Left lobe of liver (tissue), 2 donors: ENCODE measurements at places on chromosomes 12 and 14. TPM values are rescaled to one million over a fixed set of nuclear protein-coding genes. Genes with fewer than 3 reads are reported as not detected.

The USP44 gene
- 0.18 TPM for total RNA-seq

The MTHFD1 gene
- total RNA-seq = 238 TPM

The OVCH1 gene
- not detected for total RNA-seq

The LTBP2 gene
- 1.1 TPM for total RNA-seq

The GPN3 gene
- 16.6 TPM for total RNA-seq

The SLC7A8 gene
- total RNA-seq = 6.7 TPM

The CHGA gene
- 0.20 TPM for total RNA-seq

DNA sequence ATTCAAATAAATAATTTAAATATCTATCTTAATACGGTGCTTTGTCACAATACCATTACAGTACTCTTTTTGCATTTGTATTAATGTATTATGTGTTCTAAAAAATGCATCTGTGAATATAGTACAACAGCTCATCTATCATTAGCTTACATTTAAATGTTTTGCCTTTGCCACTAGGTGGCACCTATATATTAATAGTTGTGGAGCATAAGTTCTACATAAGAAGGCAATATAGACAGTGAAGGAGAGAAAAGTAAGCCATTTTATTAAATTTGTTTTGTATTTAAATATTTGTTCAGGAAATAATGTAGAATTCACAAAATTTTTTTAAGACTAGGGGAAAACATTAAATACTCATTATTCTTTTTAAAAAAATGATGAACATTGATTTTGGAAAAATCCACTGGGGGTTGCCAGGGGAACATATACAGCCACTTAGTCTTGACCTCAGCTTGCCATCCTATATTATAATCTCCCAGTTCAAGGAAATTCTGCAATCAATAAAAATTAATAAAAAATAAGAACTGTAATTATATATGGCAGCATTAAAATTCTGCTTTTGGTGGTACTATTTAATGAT, 9.8 kb downstream of the CCER1 start:
- DNase-seq = no peak

DNA sequence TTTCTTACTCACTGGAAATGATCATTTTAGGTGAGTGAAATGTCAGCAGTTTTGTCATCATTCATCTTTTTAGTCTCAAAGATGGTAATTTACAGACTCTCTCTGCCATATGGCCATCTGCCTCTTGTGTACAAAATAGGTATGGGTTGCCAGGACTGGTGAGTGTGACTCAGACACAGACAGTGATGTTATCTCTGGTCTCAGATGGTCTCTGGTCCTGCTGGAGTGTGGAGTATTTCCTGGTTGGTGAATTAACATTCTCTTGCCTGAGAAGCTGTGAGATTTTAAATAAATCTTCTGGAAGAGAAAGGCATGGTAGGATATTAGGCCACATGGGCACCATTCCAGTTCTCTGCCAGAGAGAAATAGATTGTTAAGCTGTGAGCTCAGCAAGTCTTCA, 207.0 kb downstream of the ATP23 start:
- DNase-seq = no peak

DNA sequence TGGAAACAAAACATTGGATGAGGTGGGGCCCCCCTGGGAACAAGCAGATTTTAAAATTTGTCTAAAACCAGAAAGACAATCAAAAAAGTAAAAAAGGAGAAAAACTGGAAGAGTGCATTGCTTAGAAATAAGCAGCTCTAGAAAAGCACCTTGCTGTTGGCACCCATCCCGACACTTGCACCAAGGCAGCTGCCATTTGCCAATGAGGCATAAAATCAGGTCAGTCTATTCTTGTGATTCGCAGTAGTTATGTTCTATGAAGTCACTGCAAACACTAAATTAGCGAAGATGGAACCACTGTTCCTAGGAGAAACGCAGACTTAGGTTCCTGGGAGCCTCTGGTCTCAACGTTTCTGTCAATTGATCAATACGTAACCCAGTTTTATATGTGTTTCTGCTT, 16.2 kb downstream of the VPS33A start:
- no peak for DNase-seq

GRCh38 chr12:40271981-40272664, 47.3 kb downstream of the LRRK2 start:
- DNase-seq = no peak

DNA sequence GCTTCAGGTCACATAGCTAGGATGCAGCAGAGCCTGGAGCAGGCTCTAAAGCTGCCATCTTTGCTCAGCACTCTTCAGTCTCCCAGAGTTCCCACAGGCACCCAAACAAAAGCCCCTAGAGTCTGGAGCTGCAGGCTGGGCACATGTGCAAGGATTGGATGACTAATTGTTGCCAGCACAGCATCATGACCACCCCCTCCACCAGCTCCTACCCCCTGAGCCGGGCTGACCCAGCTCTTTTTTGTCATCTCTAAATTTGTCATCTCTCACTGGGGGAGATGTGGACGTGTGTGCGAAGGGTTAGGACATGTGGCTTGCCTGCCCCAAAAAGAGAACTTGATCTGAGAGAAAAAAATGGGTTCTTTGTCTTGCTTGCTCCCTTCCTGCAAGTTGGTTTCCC, 4.3 kb upstream of the MMP19 start:
- DNase-seq = no peak

DNA sequence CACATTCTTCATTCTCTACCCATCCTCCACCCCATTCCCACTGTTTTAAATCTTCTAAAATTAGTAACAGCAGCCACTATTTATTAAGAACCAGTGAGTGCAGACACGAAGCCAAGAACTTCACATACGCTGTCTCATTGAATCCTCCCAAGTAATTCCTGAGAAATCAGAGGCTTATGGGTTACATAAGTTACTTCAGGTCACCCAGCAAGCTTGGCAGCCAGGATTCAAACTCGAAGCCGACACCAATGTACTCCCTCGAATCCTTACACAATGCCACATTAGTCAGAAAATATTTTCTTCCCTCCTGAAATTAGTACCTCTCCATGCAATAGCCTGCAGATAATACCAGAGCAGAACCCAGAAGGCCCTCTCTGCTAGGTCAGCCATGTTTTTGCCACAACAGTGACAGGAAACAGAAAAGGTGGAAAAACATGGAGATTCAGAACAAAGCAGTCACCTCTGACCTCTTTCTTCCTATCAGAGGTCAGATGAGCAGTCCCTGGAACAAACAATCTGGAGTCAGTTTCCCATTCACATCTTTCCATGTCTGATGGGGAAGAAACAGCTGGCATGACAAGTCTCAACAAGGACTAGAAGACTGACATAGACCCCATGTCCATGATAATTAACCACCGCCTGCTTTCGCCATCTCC, 16.4 kb downstream of the NID2 start:
- no peak for DNase-seq

GRCh38 chr12:74021937-74022336, 515.7 kb upstream of the ATXN7L3B start:
- DNase-seq = peak; percentile 66

DNA sequence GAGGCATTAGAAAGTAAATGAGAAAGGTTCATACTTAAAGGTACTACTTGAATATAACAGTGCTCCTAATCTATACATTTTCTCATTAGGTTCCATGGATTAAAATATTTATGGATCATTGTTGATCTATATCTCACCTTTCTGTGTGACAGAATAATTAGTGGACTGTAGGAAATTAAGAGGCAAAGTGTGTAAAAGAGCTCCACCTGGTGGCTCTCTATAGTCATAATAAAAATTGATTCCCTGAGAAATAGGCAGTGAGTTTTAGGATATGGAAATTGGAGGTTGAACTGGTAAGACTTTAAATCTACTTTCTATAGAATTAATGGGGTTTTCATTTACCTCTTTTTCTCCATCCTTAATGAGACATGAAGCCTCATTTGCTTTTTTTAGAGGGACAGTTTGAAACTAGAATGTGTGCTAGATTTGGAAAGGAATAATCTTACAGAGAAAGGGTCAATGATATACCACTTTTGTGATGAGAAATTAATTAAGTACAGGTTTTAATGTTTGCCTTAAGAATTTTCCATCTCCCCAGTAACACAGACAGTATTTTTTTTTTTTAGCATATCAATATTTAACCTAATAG, 11.8 kb upstream of the DERA start:
- no peak for DNase-seq

GRCh38 chr12:126936181-126936851, 1330.7 kb upstream of the TMEM132C start:
- peak; percentile 86 for DNase-seq

DNA sequence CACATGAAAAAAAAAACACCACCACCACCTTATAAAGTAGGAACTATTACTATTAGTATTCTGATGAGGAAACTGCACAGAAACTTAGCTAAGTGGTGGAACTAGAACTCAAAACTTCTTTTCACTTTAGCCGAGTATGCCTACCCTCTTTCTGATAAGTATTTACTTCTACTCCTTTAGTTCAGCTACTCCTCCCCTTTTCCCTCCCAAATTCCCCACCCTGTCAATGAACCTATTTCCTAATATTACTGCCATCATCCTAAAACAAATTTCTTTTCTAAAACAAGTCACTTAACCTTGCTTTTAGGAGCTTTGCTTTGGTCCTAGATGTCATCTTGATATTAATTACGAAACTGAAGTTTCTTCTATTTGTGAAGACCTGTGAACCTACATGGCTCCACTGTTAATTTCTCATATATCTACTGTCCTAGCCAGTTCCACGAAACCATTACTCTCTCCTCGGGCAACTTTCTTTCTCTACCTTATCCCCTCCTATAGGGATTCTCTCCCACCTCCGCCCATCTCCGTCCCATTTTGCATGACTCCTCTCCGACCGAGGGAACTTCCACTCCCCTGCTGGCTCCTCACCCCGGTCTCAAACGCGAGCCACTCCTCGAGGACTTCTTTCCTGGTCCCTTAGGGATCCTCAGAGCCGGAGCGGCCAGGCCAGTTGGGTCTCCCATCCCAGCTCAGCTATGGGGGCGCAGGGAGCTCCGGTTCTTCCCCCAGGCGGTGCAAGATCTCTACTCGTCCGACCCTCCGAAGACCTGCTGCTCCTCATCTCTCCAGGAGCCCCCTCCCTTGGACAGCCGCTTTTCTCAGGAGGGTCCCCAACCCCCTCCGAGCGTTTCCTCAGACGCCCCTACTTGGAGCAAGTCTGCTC, 1.1 kb downstream of the NUMB start:
- peak; percentile 62 for DNase-seq

GRCh38 chr14:67703997-67704396, 2.3 kb downstream of the RDH12 start:
- DNase-seq = no peak

DNA sequence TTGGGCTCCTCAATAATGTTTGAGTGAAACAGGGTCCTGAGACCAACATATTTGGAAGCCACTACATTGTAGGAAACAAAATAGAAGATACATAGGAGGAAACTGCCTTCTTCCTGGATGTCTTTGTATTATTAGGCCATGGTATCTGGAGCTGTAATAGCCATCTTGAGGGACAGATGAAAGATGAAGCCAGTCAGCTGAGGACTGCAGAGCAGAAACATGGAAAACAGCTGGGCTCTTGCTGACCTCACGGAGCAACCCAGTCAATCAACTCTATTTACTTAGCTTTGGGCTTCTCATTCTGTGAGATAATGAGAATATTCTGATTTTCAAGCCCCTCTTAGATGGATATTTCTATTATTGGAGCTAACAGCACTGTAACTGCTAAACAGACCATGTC, 962.4 kb downstream of the BCL11B start:
- DNase-seq = no peak

- no peak for DNase-seq
Observed at GRCh38 chr14:73749706-73750530, 35.7 kb upstream of the PNMA1 start.

DNA sequence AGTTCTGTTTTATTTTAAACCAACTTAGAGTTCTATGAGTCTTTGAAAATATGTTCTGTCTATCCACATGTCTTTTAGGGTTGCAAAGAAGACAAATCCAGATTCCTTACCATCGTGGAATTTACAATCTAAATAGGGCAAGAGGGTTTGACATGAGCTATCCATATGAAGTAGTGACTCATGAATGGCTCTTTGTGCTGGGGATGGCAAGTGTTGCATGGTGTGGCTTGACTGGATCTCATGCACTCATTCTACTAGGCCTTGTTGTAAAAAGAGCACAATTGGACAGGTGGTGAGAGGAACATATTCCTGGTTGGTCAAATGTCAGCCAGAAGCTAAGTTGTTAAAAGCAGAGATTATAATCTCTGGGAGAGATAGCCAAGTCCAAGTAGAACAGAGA, 509.1 kb downstream of the DIO2 start:
- DNase-seq = no peak

GRCh38 chr14:60204104-60204842, 39.1 kb upstream of the DHRS7 start:
- no peak for DNase-seq

DNA sequence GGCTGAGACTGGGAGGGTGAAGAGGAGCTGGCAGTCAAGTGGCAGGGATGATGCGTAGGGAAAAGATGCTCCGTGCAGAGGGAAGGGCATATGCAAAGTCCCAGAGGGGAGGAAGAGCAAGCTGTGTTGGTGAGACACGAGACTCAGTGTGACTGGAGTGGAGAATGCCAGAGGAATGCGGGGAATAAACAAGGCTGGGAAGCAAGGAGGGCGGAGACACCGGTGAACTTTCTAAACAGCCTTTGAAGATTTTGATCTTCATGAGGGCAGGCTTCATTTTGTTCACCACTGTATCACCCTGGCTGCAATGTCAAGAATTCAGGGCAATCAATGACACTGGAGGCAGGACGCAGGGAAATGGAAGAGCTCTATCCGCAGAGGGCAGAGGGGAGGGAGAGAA, 535.8 kb downstream of the FUT8 start:
- no peak for DNase-seq

DNA sequence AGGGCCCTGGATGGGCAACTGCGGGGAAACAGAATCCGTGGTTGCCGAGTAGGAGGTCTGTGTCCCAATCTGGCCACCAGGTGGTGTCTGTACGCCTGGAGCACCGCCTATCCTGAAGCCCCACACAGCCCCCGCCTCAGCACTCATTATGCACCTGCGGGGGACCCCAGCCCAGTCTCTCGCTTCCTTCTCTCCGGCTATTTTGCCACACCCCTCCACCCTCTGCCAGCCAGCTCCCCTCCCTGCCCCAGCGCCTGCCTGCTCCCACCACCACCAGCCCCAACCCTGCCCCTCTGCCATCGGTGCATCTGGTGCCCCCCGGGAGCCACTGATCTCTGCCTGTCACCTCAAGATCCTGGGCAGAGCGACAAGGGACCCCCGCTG, 2.2 kb upstream of the NXPH4 start:
- no peak for DNase-seq

- no peak for DNase-seq
Observed at GRCh38 chr14:71289536-71289935, 382.3 kb downstream of the PCNX1 start.

GRCh38 chr12:128290938-128291337, 24.0 kb downstream of the TMEM132C start:
- DNase-seq = no peak

GRCh38 chr14:61322799-61323290, 1.5 kb downstream of the PRKCH start:
- DNase-seq = no peak

DNA sequence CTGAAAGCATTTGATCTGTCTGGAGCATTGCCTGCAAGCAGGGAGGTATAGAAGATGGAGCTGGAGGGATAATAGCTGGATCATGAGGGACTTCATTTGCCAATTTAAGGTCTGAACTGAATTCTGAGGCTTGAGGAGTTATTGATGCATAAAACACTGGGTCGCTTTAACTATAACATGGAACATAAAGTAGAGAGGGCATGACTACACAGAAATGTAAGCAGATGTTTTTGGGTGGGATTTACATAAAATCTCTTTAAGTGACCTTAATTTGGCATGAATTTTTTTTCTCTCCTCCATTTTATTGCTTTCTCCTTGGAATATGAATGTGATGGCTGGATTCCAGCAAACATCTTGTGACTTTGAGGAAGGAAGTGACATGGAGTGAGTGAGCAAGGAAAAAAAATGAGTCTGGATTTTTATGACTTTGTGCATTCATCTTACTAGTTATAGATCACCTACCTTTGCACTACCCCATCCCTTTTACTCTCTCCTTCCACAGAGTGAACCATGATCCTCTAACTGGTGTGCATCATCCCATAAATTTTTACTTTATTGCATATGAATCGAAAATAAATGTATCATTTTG, 356.0 kb downstream of the DUSP6 start:
- no peak for DNase-seq
